Colonic mucosa (tissue), 4 donors: ENCODE measurements at places on chromosomes 13 and 19. TPM values are rescaled to one million over a fixed set of nuclear protein-coding genes. Genes with fewer than 3 reads are reported as not detected.

Gene METTL21C
- total RNA-seq: not detected

DNA sequence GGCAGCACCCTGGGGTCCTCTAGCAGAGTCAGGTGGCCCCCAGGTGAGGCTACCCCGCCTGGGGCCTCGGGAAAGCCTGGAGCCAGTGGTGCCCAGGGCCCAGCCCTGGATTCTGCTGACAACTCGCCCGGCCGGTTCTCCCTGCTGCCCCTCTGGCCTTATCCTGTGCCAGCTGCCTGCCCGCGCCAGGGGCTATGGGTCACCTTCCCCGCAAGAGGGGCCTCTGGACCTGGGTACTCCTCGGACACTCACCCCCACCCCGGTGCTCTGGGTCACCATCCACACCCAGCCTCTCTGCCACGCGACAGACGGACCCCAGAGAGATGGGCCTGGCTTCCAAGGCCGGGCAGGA is 24.0 kb downstream of the ZBTB7A start:
- no peak overlapping the region for H3K4me3 ChIP-seq

Gene F10
- total RNA-seq: 1.5 TPM

Gene ZNF730
- 0.85 TPM for total RNA-seq

DNA sequence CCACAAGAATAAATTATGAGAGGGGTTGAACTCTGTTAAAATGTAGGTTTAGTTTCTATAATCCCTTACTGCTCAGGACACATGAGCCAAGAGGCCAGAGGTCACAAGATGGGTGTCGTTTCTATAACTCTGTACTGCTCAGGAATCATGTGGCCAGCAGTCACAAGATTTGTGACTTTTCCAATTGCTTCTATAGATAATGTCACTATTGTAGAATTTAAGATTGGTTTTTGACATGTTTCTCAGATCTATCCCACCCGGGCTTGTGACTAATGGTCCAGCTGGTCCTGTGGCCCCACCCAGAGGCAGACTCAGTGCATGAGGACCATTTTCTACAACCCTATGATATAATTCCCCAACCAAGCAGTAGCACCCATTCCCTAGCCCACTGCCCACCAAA is 662.0 kb upstream of the KLF12 start:
- H3K4me1 ChIP-seq: no peaks in the 10 kb centered on the region
- no peaks in the 10 kb centered on the region for H3K27me3 ChIP-seq
- H3K27ac ChIP-seq: no peak overlapping the region
- no peaks in the 10 kb centered on the region for H3K36me3 ChIP-seq

- H3K4me1 ChIP-seq: no peaks in the 10 kb centered on the region
- H3K27me3 ChIP-seq: no peaks in the 10 kb centered on the region
- no peak overlapping the region for H3K4me3 ChIP-seq
- no peak for DNase-seq
- no peaks in the 10 kb centered on the region for H3K36me3 ChIP-seq
- H3K27ac ChIP-seq: no peak overlapping the region
These were observed 358.5 kb upstream of the PCDH9 start for GRCh38 chr13:67588607-67589006.

DNA sequence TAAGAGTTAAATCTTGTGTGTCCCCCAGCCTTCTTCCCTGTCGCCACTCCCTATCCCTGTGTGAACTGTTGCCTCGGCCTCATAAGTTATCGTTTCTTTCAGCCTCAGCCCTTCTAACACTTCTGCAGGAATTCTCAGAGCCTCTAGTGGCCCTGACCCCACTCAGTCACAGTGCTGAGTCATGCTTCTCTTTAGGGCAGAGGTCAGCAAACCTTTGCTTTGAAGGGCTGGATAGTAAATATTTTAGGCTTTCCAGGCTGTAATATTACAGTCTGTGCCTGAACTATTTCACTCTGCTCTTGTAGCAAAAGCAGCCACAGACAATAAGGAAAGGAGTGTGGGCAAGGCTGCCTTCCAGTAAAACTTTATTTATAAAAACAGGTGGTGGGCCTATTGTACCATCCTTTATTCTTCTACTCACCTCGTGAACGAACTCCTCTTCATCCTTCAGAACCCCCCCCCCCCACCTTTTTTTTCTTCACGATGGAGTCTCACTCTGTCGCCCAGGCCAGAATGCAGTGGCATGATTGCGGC is 22.1 kb downstream of the MYO9B start:
- H3K27ac ChIP-seq: no peak overlapping the region
- no peak for DNase-seq

DNA sequence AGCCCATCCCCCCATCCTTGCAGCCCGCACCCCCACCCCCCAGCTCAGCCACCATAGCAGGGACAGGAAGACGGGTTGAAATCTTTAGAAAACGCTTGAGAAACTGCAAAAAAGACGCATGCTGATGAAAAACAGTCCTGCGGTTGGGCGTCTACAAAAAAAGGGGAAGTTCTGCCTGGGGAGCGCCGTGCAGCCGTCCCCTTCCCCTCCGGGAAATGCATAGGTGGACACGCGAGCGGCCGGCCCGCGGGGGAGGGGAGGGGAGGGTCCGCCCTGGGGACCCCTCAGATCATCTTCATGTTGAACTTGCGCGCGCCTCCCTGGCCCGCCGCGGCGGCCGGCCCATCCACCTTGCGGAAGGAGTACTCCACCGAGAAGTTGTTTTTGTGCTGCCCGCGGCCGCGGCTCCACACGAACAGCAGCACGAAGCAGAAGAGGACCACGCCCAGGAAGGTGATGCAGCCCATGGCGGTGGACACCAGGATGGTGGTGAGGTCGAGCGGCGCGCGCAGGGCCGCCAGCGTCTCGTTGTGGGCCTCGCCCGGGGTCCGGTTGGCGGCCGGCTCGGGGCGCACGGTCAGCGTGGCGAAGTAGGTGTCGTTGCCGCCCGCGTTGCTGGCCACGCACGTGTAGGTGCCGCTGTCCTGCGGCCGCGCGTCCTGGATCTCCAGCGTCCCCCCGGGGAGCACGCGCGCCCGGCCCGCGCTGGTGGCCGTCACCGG is 7.9 kb upstream of the PEAK3 start:
- no peaks in the 10 kb centered on the region for H3K36me3 ChIP-seq
- H3K4me3 ChIP-seq: peak overlapping the region; percentile 25
- peaks cover 34% of the 10 kb centered on the region for H3K27me3 ChIP-seq
- H3K4me1 ChIP-seq: peaks cover 11% of the 10 kb centered on the region
- H3K27ac ChIP-seq: peak overlapping the region; percentile 22

- peak overlapping the region; percentile 85 for H3K4me3 ChIP-seq
- H3K4me1 ChIP-seq: peaks cover 5% of the 10 kb centered on the region
- H3K36me3 ChIP-seq: no peaks in the 10 kb centered on the region
- DNase-seq: peak; percentile 62
- H3K27me3 ChIP-seq: no peaks in the 10 kb centered on the region
These were observed 502 bp downstream of the NECTIN2 start for GRCh38 chr19:44846455-44847143.

GRCh38 chr13:35468195-35468594 is 8.3 kb downstream of the MAB21L1 start:
- H3K36me3 ChIP-seq: no peaks in the 10 kb centered on the region
- no peak overlapping the region for H3K4me3 ChIP-seq
- H3K4me1 ChIP-seq: no peaks in the 10 kb centered on the region
- H3K27me3 ChIP-seq: peaks cover 16% of the 10 kb centered on the region
- DNase-seq: no peak

DNA sequence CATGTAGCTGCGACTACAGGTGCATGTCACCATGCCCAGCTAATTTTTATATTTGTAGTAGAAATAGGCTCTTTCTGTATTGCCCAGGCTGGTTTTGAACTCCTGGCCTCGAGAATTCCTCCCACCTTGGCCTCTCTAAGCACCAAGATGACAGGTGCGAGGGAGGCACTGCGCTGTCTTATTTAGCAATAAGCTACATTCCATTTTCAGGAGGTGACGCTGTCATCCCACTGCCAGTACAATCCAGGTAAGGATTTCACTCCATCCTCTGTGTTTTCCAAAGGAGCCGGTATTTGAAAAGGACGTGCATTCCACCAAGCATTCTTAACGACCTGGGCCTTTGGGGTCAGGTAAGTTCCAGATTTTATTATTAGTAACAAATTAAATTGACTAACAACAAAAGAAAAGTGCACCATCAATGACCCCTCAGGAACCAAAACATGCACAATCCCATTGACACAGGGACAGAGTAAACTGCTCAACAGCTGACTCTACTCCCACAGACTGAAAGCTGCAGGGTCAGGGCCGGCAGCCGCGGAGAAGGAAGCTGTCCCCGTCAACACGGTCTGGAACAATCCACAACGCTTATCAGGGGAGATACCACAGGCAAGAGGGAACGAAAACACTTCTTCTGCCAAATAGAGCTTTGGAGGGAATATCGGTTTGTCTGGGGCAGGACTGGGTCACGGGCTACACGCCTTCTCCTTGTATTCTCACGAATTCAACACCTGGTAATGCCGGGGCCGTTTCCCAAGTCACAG is 82.8 kb downstream of the INSR start:
- H3K36me3 ChIP-seq: no peaks in the 10 kb centered on the region
- H3K27me3 ChIP-seq: no peaks in the 10 kb centered on the region
- H3K4me1 ChIP-seq: no peaks in the 10 kb centered on the region
- H3K27ac ChIP-seq: no peak overlapping the region

DNA sequence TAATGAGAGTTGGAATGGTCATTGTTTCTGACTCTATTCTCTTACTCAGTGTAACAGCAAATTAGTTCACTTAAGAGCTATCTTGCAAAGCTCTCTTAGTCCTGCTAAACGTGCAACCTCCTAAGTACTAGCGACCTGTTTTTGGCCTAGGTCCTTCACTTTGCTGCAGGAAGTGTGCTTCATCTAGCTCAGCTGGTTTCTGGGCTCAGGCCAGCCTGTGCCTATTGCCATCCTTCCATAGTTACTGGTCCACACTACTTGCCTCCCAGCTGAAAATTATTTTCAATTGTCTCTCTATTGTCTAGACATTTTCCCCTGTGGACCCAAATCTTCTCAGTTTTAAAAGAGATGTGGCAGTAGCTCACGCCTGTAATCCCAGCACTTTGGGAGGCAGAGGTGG is 561.3 kb downstream of the FGF9 start:
- no peak for DNase-seq
- H3K4me1 ChIP-seq: no peaks in the 10 kb centered on the region
- no peaks in the 10 kb centered on the region for H3K27me3 ChIP-seq
- H3K4me3 ChIP-seq: no peak overlapping the region

Gene ZIC2
- 0.11 TPM for total RNA-seq

DNA sequence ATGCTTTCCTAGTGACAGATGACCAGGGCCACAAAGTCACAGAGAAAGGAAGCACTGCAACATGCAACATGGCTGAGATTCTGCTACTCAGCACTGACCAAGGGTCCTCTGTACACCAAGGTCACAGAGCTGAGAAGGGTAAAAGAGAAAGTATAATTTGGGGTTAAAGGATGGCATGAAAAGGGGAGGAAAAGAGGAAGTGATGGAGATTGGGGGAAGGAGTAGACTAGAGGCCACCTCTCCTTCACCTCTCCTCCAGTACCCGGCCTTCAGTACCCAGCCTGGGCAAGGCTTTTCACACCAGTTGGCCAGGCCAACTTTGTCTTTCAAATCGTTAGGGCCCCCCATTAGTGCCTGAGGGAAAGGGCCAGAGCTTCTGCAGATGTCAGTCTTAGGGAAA is 6.3 kb upstream of the RPS19 start:
- peaks cover 5% of the 10 kb centered on the region for H3K27me3 ChIP-seq
- H3K4me3 ChIP-seq: no peak overlapping the region
- H3K36me3 ChIP-seq: no peaks in the 10 kb centered on the region
- H3K4me1 ChIP-seq: no peaks in the 10 kb centered on the region
- no peak overlapping the region for H3K27ac ChIP-seq

DNA sequence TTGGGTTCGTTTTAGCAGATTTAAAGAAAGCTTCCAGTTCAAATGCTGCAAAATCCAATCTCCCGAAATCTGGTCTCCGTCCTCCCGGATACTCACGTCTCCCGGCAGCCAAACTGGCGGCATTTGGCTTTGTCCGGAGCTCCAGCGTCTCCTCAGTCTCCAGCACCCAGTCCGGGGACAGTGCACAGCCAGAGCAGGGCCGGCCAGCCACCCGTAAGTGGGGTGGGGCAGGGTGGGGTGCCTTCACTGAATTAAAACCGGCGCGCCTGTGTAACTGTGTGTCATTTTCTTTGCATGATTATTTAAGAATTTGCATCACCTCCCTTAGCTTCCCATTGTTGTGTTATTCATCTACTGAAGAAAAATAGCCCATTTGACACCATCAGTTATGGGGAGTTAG is 280.6 kb downstream of the MTUS2 start:
- no peak overlapping the region for H3K4me3 ChIP-seq
- H3K27ac ChIP-seq: no peak overlapping the region
- no peaks in the 10 kb centered on the region for H3K4me1 ChIP-seq

GRCh38 chr19:15989889-15990288 is 41.1 kb downstream of the OR10H4 start:
- H3K4me1 ChIP-seq: no peaks in the 10 kb centered on the region
- H3K27me3 ChIP-seq: no peaks in the 10 kb centered on the region
- H3K27ac ChIP-seq: no peak overlapping the region

DNA sequence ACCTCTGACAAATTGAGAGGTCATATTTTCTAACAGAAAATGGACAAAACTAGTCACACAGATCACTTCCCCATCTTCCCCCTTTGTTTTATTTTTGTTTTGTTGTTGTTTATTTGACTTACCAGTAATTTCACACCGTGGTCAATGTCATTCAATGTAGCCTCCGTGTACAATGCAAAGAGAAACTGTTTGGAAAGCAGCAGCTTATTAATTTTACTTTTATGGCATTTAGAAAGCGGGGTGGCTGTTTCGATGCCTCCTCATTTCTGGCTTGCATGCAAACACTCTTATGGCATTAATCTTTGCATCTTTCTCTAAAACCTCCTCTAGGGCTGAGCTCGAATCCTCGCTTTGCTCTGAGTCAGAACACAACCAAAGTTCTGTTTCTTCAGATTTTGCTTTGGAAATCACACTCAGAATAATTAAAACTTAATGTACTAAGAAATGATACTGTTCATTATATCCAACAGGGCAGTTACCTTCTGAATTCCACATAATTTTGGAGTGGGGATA is 77.0 kb downstream of the ZNF536 start:
- H3K4me1 ChIP-seq: no peaks in the 10 kb centered on the region
- DNase-seq: no peak
- H3K27ac ChIP-seq: no peak overlapping the region
- no peaks in the 10 kb centered on the region for H3K27me3 ChIP-seq
- H3K4me3 ChIP-seq: no peak overlapping the region
- H3K36me3 ChIP-seq: no peaks in the 10 kb centered on the region

DNA sequence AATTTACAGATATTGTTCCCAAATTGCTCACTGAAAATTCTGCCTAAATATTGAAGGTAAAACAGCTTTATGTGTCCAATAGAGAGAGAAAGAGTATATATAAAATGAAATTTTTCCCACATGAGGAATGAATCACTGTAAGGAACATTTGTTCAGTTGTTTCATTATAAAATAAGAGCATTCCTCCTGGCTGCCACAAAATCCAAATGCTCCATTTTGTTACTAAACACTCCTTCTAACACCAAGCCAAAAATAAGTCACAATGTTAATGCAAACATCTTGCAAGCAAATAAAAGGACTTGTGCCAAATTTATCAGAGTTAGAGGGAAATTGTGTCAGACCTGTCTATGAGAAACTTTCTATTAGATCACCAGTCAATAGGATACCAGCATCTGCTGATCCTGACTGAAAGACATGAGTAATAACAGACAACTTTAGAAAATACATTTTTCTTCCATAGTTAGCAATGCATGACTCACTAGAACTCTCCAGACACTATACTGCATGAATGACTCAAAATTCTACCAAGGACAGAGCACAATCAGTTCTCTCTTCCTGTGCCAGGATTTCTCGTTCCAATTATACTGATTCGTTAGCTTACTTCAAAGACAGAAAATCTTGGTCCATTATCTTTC is 83.5 kb upstream of the FNDC3A start:
- H3K4me3 ChIP-seq: no peak overlapping the region
- H3K27ac ChIP-seq: no peak overlapping the region
- no peaks in the 10 kb centered on the region for H3K36me3 ChIP-seq
- H3K4me1 ChIP-seq: no peaks in the 10 kb centered on the region
- no peak for DNase-seq

Gene DCLK1
- 1.5 TPM for total RNA-seq
